Fibroblast of skin of right biceps (primary cell): ENCODE measurements at places on chromosomes 1 and 21.

GRCh38 chr1:8419172-8419571, 101.3 kb downstream of the SLC45A1 start:
- no peak for DNase-seq

- no peak for DNase-seq
Observed at GRCh38 chr1:49045371-49045770, 268.7 kb upstream of the BEND5 start.

DNA sequence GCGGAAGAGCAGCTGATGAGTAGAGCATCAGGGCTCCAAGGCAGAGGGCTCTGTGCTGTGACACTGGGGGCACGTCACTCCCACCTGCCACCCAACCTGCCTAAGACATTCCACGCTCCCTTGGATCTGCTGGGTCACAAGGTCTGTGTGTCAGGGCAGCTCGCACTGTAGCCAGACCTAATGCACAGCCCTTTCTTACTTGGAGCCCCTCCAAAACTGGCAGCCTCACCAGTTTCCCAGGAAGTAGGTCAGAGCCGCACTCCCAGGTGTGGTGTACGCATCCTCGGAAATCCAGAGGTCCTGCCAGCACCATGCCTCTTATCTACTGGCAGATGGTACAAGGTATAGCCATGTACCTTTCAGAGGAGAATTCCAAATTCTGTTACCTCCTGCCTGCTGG, 22.3 kb downstream of the DMRTB1 start:
- DNase-seq = no peak

DNA sequence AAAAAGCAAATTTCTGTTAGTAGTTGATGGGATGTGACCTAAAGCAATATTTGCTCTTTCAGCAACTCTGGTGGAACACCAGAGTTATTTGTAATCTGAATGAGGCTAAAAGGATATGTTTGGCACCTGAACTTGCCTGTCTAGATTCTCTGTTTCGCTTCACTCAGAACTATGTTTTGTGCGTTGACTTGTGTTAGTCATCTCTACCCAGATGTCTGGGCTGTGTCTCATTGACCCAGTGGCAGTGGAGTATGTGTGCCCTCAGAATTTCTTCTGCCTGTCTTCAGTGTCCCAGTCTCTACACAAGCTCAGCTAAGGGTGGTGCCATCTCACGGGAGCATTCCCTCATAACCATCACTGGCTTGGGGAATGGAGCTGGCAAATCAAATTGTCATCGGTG, 13.9 kb downstream of the KCNK1 start:
- DNase-seq = no peak

- peak; percentile 48 for DNase-seq
Observed at GRCh38 chr1:199774433-199775089, 252.9 kb upstream of the NR5A2 start.
